Trophoblast cell (in vitro differentiated cells and primary cell): ENCODE measurements at places on chromosomes 12 and 14.

- DNase-seq = peak; percentile 93
- no peak overlapping the region for H3K27ac ChIP-seq
- no peaks in the 10 kb centered on the region for H3K27me3 ChIP-seq
- peaks cover 3% of the 10 kb centered on the region for H3K4me1 ChIP-seq
Measured at GRCh38 chr14:31070431-31070830, 44.3 kb upstream of the STRN3 start.

GRCh38 chr14:20818861-20819260 is 16.2 kb upstream of the RNASE1 start:
- H3K4me1 ChIP-seq = no peaks in the 10 kb centered on the region
- H3K36me3 ChIP-seq = no peaks in the 10 kb centered on the region
- no peak overlapping the region for H3K4me3 ChIP-seq

GRCh38 chr14:69657950-69658355 is 46.6 kb downstream of the SUSD6 start:
- no peak overlapping the region for H3K4me3 ChIP-seq
- H3K27me3 ChIP-seq = no peaks in the 10 kb centered on the region
- H3K4me1 ChIP-seq = peaks cover 2% of the 10 kb centered on the region
- DNase-seq = no peak
- no peak overlapping the region for H3K27ac ChIP-seq

GRCh38 chr12:123139926-123140675 is 10.8 kb downstream of the PITPNM2 start:
- no peaks in the 10 kb centered on the region for H3K27me3 ChIP-seq
- H3K36me3 ChIP-seq = no peaks in the 10 kb centered on the region
- H3K4me1 ChIP-seq = peaks cover 7% of the 10 kb centered on the region

- H3K4me1 ChIP-seq = no peaks in the 10 kb centered on the region
- no peak for DNase-seq
- H3K27me3 ChIP-seq = no peaks in the 10 kb centered on the region
- no peak overlapping the region for H3K27ac ChIP-seq
- no peak overlapping the region for H3K4me3 ChIP-seq
Measured at GRCh38 chr12:57202321-57202720, 14.3 kb upstream of the NXPH4 start.

GRCh38 chr14:63322897-63323573 is 4.3 kb upstream of the GPHB5 start:
- no peak overlapping the region for H3K27ac ChIP-seq
- H3K4me1 ChIP-seq = no peaks in the 10 kb centered on the region
- H3K36me3 ChIP-seq = no peaks in the 10 kb centered on the region
- no peak for DNase-seq
- no peaks in the 10 kb centered on the region for H3K27me3 ChIP-seq
- no peak overlapping the region for H3K4me3 ChIP-seq

DNA sequence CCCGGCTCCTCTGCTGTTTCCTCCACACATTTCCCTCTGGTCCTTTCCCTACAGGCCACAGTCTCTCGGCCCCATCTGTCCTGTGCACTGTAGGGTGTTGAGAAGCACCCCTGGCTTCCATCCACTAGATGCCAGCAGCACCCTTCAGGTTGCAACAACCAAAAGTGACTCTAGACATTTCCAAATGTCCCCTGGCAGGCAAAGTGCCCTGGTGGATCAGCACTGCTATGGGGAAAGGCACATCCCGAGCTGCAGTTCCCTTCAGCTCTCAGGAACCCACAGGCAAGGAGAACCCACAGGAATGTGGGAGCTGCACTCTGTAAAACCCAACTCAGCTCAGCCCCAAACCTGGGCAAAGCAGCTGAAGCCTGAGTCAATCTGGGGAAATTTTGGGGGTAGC is 77.0 kb downstream of the RBM19 start:
- H3K27ac ChIP-seq = no peak overlapping the region
- H3K4me3 ChIP-seq = no peak overlapping the region
- H3K4me1 ChIP-seq = no peaks in the 10 kb centered on the region
- no peaks in the 10 kb centered on the region for H3K36me3 ChIP-seq
- H3K27me3 ChIP-seq = no peaks in the 10 kb centered on the region
- no peak for DNase-seq

GRCh38 chr14:63713764-63714163 is 14.1 kb downstream of the SGPP1 start:
- no peak overlapping the region for H3K4me3 ChIP-seq
- H3K27ac ChIP-seq = no peak overlapping the region
- peak; percentile 82 for DNase-seq
